ENCODE measurements at places on chromosomes 6 and 20.
A peak's percentile ranks its signal among the peaks of the same experiment; 100 is the strongest.

GRCh38 chr20:54340206-54340605 is 132.3 kb downstream of the PFDN4 start:
- DNase-seq, result no peak

GRCh38 chr6:31271641-31272357 is at the start of gene HLA-C:
Gene HLA-C, minus strand, starts transcription at chr6:31272092. Its CDS starts 21 bp downstream, at chr6:31272071.
- DNase-seq, result peak; percentile 40

- no peak for DNase-seq
Observed at GRCh38 chr20:44959082-44959637, 1.0 kb downstream of the TOMM34 start.

- peak; percentile 28 for DNase-seq
Observed at GRCh38 chr20:24782801-24783630, 166.1 kb upstream of the CST7 start.

GRCh38 chr20:36824142-36824940 is 50.8 kb upstream of the DSN1 start:
- no peak for DNase-seq
